ENCODE measurements at places on chromosomes 16 and 17.

- DNase-seq = no peak
Observed at GRCh38 chr17:10276436-10276835, 78.0 kb upstream of the GAS7 start.

DNA sequence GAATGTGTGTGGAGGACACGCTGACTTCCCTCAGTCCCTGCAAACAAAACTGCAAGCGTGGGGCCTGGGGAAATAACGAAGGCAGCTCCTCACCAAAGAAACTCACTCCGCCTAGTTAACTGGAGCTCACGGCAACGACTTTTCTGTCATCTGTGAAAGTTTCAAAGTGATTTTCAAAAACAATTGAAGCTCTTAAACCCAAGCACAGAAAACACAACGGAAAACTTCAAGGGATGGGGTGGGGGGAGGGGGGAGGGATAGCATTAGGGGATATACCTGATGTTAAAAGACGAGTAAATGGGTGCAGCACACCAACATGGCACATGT lies 3.2 kb upstream of the GNG13 start:
- no peak for DNase-seq

GRCh38 chr17:28598799-28599310 lies at the start of gene SPAG5:
SPAG5 (minus strand) TSS chr17:28599025; CDS start chr17:28598946, 79 bp downstream.
- DNase-seq = peak; percentile 92

DNA sequence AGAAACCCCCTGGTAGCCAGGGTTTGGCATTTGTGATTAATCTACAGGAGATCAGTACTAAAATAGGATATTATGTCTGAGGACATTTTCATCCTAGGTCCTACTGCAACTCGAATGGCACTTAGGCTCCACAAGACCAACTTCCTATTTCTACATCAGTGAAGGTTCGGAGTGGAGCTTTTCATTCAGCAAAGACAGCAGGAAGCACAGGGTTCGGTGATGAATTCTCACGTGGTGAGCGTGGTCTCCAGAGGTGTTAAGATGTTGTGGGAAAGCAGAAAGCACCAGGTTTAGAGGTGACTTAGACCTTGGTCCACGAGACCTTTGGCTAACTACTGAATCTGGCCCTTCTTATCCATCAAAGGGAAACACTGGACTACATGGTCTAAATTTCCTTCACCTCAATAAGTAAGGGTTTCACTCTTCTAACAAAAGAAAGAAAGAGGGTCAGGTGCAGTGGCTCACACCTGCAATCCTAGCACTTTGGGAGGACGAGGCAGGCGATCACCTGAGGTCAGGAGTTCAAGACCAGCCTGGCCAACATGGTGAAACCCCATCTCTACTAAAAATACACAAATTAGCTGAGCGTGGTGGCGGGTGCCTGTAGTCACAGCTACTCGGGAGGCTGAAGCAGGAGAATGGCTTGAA lies 13.9 kb upstream of the HELZ start:
- DNase-seq = peak; percentile 51

- DNase-seq = no peak
Observed at GRCh38 chr16:70711211-70712031, 25.6 kb upstream of the MTSS2 start.

DNA sequence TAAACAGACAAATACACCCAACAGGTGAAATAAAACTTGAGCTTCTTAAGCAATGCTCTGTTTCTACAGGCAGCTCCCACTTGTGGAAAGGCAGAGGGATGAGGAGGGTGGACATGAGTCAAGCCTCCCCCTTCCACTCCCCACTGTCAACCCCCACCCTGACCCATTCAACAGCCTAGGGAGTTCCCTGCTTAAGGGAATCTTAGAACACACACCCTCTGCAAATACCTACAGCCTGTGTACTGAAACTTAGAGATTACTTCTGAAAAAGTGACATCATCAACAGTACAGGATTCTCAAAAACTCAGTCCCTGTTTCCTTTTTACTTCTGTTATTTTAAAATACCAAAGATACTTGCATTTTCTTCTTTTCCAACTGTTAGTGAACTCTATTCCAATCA lies 345.4 kb downstream of the SOX9 start:
- no peak for DNase-seq

DNA sequence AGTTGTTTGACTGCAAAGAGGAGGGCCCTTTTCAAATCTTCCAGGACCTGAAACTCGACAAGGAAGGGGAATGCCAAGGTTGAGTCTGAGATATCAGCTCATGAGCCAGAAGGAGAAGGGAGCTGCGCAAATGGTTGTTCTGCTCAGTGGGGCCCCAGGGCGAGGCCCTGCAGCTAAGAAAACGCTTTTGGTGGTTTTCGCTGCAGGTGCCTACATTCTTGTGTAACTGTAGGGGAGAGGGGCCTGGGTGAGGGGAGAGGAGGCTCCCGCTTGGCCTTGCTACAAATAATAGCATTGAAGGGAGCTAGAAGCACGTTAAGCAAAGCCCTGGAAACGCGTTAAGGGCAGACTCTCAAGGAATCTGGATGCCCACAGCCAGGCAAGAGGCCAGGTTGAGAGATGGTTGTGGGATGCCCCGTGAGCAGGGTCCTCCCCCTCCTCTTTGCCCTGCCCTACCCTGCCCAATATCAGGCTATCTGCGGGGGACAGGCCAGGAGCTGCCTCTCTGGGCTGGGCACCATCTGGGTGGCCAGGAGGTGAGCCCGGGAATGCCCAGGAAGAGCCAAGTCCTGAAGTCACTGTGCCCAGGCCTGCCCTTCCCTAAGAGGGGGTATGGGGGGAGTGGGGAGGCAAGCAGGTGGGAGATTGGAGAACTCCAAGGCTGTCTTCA lies 21.9 kb downstream of the GPR142 start:
- no peak for DNase-seq

DNA sequence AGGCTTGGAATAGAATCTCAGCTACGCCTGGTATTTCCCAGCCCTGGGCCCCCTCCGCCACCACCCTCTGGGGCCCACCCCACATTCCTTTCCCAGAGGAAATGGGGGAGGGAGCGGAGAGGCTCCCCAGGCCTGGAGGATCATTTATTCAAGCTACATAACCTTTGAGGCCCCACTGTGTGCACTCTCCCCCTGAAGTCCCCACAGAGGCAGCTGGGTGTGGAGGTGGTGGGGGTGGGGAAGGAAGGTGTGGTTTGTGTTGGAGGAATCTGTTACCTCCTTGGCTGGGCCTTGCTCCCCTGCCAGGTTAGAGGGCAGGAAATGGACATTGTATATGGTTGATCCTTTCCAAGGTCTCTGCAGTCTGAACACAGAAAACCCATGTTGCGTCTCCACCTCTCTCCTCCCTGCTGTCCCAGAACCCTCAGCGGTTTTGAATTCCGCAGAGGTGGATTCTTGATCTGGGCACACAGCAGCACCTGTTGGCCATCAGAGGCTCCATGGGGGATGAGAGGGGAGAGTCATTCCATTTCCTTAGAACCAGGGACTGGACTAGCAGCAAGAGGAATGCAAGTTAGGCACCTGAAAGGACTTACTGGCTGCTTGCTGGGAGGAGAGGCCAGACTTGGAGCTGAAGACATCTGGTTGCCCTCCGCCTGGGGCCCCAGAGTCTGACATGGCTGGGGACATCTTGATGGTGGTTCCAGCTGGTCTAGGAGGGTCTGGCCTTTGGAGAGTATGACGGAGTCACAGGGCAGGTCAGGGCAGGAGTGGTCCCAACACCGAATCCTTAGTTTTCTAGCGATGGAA lies 23.0 kb downstream of the ARHGAP23 start:
- DNase-seq = no peak

DNA sequence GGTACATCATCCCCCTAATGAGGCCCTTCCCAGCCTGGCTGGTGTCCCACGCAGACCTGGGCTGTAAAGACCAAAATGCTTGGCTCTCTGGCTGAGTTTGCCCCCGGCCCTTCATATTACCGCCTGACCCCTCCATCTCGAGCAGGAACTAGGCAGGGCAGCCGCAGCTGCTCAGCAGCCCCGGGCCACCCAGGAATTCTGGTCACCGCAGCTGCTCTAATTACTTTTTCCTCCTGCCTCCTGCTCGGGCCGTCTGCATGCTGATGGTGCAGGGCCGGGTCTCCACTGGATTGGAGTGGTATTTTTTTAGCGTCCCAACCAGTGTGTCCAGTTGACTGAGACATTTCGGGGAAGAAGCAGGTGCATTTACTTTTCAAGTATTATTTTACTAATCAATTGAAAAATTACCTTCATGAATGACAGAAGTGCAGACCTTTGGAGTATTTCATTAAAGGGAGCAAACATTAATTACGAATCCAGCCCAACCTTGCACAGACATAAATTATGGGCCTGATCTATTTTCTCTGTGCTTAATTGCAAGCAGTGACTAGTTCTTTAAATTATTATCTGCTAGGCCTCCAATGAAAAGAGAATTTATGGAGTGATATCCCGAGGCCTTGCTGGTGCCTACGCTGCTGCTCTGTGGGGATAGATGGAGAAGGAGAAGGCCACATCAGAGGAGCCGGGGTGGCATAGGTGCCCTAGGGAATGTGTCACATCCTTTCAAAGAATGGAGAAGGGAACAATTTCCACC lies 176.2 kb downstream of the CYLD start:
- no peak for DNase-seq

- no peak for DNase-seq
Observed at GRCh38 chr16:85202631-85203461, 90.6 kb upstream of the CIBAR2 start.

GRCh38 chr17:80425835-80426426 lies 11.0 kb downstream of the ENDOV start:
- DNase-seq = no peak

- no peak for DNase-seq
Observed at GRCh38 chr16:76303637-76304314, 26.6 kb downstream of the CNTNAP4 start.

- no peak for DNase-seq
Observed at GRCh38 chr16:79554912-79555311, 45.6 kb downstream of the MAF start.

- DNase-seq = no peak
Observed at GRCh38 chr16:85227946-85228862, 115.9 kb upstream of the CIBAR2 start.

DNA sequence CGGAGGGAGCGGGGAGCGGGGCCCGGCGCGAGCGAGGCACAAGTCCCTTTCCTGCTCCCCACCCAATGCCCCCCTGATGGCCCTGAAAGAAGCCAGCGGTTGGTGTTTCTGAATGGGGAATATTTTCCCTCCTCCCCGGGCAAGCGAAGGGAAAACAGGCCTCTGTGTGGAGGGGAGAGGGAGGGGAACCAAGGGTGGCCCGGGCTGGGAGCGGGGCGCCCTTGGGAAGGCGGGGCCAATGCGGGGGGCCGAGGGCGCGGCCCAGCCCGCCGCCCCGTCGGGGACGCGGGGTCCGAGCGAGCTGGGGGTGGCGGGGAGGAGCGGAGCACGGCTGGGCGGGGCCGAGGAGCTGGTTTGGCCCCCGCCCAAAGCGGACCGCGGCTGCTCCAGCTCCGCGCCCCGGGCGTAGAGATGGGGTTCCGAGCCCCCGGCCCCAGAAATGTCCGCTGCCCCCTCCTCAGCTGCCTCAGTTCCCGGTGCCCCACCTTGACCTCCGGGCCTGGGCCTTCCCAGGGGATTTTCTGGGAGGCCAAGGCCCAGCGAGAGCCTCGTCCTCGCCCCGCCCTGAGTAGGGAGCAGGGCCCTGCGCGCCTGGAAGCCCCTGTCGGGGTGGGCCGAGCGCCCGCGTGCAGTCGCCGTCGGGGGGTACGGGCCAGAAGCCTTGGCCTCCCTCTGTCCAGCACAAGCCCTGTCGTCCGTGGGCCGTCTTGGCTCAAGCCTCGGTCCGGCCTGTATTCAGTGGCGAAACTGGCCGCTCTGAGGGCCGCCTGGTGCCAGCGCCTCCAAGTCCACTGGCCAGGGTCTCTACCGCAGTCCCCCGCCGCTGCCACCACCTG lies 3.9 kb upstream of the HEXIM1 start:
- no peak for DNase-seq

- no peak for DNase-seq
Observed at GRCh38 chr16:84239141-84239769, 557 bp downstream of the KCNG4 start.

- no peak for DNase-seq
Observed at GRCh38 chr16:47581114-47581513, 120.0 kb downstream of the PHKB start.

DNA sequence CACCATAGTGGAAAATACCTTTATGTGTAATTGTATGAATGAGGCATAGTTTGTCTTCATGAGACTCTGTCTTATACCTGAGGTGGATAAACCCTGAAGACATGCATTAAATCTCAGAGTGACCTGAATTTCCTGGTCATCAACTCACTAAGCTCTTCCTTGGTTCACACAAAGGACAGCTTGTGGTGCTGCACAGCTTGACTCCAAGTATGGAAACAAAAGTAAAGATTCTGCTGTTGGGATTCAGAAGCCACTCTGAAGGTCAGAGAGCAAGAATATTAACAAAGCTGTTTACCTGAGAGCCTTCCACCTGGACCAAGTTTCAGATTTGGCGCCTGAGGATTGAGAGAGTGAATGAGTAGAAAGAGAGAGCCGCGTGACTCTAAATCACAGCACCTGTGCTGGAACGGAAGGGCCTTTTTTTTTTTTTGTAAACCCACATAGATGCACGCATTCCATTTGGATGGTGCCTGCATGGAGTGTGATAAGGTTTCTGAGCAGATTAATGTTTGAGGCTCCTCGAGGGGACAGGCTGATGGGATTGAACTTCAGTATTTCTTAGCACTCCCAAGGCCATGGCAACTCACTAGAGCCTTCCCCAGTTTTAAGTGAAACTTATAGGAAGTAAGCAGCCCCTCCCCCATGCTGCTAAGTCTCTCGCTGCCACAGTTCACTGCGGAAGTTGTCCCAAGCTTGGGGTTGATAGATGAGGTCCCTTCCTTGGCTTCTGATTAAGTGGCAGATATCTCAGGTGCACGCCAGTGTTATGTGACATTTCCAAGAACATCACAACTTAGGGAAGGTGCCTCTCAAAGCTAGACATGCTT lies 28.7 kb downstream of the CALB2 start:
- DNase-seq = no peak

GRCh38 chr16:89446975-89447293 lies 43.4 kb downstream of the ANKRD11 start:
- DNase-seq = no peak

GRCh38 chr17:73156166-73156840 lies 8.5 kb upstream of the SSTR2 start:
- peak; percentile 34 for DNase-seq

DNA sequence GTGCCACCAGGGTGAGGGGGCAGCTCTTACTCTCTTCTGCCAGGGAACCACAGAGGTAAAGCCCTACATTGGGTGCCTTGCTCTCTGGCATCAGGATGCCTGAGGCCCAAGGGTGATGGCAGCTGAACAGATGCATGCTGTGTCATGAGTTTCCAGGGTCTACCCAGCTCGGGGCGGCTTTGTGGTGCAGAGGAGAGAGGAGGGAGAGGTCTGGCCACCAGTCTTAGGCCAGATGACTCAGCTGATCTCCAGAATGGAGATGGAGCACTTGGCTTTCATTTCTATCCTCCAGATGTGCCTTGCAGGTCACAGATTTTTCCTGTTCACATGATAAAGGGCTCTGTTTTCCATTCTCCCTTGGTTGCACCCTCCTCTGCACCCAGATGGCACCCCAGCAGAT lies 23.6 kb upstream of the USP22 start:
- DNase-seq = no peak
